ENCODE measurements at places on chromosomes 2 and 18.

GRCh38 chr2:43081131-43081765, 145.2 kb downstream of the ZFP36L2 start:
- DNase-seq: no peak

DNA sequence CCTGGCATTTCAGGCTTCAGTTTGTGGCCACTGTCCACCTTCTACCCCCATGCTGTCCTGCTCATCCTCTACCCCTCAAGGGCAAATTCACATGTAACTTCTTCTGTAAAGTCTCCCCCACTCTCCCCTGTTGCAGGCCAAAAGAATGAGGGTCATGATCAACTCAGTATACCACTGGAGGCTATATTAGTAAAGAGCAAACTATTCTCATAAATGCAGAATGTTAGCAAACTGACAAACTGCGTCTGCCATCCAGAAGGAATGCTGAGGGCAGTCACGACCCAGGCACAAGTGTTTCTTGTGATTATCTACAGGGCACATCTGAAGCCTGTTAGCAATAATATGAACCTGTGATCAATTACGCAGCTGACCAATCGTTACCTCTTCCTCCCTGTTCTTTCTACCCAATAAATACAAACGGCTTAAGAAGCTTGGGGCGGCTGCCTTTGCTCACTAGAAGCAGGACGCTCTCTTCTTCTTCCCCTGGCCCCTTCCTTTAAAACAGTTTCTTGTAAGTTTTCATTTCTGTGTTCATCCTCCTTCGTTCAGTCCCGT, 58.3 kb downstream of the SEPTIN10 start:
- DNase-seq: no peak

DNA sequence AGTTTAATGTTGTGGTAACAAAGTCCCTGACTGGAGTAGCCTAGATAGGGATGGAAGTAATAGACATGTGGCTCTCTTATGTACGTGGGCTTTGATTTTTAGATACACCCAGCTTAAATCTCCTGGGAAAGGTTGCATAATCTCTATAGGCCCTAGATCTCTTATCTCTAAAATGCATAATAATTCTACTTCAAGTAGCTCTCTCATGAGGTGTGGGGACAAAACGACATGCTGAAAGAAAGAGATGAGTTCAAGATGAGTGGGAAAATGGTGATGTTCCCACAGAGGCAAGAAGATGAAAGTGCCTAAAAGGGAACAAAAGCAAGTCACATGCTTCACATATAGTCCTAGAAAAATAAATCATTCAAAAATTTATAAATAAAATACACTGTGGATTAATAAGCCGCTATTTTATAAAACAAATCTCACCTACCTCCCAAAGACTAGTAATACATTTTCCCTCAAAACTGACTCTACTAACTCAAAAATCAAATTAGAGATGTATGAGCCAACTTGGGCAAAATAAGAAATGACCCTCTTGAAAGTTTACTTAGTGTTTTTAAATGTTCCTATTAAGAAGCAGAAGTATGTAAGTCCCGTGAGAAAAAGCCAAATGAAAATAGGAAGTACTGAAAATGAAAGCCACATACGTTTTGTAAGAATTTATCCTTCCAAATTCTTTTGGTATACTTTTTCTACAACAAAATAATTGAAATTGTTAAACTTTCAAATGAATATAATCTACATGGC, 148.2 kb upstream of the ITGA4 start:
- no peak for DNase-seq

DNA sequence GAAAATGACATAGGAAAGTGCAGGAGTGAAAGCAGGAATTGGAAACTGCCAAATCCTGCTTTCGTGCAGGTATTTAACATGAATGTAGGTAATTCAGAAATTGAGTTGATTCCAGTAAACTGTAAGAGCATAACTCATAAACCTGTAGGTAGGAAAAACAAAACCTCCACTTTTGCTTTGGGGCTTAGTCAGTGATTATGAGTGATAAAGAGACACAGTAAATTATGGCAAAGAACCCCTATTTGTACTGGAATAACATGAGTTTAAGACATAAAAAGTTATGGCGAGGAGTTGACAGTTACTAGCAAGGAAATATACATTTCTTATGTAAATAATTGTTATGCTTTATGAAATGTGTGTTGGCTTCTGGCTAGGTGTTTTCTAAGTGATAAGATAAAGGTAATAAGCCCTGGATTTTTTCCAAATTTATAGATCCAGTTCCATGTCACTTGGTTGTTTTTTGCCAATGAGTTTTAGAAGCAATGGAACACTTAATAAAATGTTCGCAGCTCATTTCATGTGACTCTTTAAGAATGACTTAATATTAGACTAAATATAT, 17.3 kb downstream of the MAP3K20 start:
- no peak for DNase-seq

- no peak for DNase-seq
Measured at GRCh38 chr18:29164993-29165599, 988.2 kb upstream of the CDH2 start.

All from activated naive CD4-positive, alpha-beta T cell treated with Interleukin-2 at 50 U/mL for 16 hours (primary cell).